Activated T-helper 1 cell treated with anti-CD3 and anti-CD28 coated beads, Interleukin-12 subunit alpha, Interleukin-12 subunit beta, Interleukin-2, Interleukin-4 antibody, amounts not matched to agents 30 ng/mL and 10 ng/mL and 1 ng/mL, durations not matched to agents 14 hours and 24 hours and 36 hours (primary cell): ENCODE measurements at places on chromosomes 7 and 10. TPM values are rescaled to one million over a fixed set of nuclear protein-coding genes. Genes with fewer than 3 reads are reported as not detected.

Gene CHST15
- 0.15 and 0.18 TPM in 2 replicates for total RNA-seq

Gene BTBD16
- total RNA-seq, result not detected in 2 replicates

Gene MARCHF5
- 22.5 and 23.9 TPM in 2 replicates for total RNA-seq

Gene CYP2C8
- not detected in 2 replicates for total RNA-seq

Gene ANXA8L1
- total RNA-seq, result not detected in 2 replicates

Gene GHRHR
- total RNA-seq, result not detected in 2 replicates

GRCh38 chr7:5408777-5409176 is 14.9 kb downstream of the TNRC18 start:
- H3K4me1 ChIP-seq, result no peaks in the 10 kb centered on the region
- H3K4me3 ChIP-seq, result no peak overlapping the region

- H3K36me3 ChIP-seq, result peaks cover 3% of the 10 kb centered on the region
- DNase-seq, result no peak
- H3K4me1 ChIP-seq, result no peaks in the 10 kb centered on the region
Measured at GRCh38 chr10:29667191-29667590, 32.4 kb upstream of the SVIL start.

GRCh38 chr10:2881720-2882620 is 185.4 kb upstream of the PFKP start:
- DNase-seq, result no peak
- peaks cover 3% of the 10 kb centered on the region for H3K27me3 ChIP-seq
- H3K4me1 ChIP-seq, result no peaks in the 10 kb centered on the region

DNA sequence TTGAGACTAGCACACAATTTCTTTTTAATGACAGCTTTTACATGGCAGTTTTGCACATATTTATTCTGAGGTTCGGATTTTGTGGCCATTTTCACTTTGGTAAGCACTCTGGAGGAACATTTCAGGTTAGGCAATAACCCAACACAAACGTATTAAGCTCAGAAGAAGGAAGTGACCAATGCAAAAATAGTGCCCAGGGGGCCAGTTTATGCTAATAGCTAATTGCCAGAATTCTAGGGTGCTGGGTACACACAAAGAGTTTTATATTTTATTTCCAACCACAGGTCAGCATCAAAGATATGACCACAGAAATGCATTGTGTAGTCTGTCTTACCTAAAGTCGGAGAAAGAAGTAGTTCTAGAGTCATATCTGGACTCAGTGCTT is 8.4 kb upstream of the AGR2 start:
- H3K27ac ChIP-seq, result no peak overlapping the region
- H3K4me1 ChIP-seq, result no peaks in the 10 kb centered on the region
- H3K4me3 ChIP-seq, result no peak overlapping the region
- no peak for DNase-seq
- no peaks in the 10 kb centered on the region for H3K36me3 ChIP-seq

GRCh38 chr7:56040730-56041129 is 10.5 kb downstream of the PSPH start:
- no peak overlapping the region for H3K4me3 ChIP-seq
- no peak overlapping the region for H3K27ac ChIP-seq
- no peaks in the 10 kb centered on the region for H3K36me3 ChIP-seq
